ENCODE measurements at places on chromosomes 3 and 15. TPM values are rescaled to one million over a fixed set of nuclear protein-coding genes. Genes with fewer than 3 reads are reported as not detected.

SLC9C1 gene
- not detected for total RNA-seq

DNA sequence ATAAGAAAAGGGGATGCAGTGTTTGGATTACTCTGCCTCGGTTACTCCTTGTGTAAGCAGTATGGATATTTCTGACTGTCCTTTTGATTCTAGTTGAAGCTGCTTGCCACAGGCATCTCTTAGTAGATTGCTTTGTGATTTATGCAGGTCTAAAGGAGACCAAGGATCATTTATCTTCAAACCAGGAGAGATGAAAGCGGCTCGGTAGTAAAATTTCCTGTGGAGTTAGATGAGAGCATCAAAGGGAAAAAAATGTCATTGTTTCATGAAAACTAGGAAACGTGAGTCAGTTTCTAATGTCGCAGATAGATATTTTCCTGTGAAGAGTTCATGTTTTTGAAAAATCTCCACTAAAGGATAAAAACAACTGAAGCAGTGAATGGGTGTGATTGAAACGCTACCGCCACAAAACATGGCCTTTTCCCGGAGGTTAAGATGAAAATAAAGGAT is 254.0 kb upstream of the TBL1XR1 start:
- no peak for DNase-seq

DNA sequence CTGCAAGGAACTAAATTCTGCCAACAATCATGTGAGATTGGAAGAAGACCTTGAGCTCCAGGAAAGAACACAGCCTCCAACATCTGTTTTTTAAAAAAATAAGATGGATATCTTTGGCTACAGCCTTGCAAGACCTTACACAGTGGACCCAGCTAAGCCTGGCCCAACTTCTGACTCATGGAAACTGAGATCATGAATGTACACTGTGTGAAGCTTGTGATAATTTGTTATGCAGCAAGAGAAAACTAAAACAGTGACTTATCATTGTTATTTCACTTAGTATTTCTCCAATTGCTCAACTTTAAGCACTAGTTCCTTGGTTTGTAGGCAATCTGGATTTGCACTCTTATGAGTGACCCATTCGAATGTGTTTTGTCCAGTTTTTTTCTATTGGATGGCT is 29.3 kb downstream of the SHQ1 start:
- DNase-seq, result peak; percentile 43

DNA sequence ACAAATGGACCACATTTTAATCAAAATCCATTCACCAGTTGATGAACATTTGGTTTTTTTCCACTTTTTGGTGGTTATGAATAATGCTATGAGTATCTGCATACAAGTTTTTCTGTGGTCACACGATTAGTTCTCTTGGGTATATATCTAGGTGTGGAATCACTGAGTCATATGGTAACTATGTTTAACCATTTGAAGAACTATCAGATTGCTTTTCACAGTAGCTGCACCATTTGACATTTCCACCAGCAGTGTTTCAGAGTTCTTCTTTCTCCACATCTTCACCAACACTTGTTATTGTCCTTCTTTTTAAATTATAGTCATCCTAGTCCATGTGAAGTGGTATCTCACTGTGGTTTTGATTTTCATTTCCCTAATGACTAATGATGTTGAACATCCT is 33.3 kb upstream of the ATG7 start:
- DNase-seq, result peak; percentile 96

DNA sequence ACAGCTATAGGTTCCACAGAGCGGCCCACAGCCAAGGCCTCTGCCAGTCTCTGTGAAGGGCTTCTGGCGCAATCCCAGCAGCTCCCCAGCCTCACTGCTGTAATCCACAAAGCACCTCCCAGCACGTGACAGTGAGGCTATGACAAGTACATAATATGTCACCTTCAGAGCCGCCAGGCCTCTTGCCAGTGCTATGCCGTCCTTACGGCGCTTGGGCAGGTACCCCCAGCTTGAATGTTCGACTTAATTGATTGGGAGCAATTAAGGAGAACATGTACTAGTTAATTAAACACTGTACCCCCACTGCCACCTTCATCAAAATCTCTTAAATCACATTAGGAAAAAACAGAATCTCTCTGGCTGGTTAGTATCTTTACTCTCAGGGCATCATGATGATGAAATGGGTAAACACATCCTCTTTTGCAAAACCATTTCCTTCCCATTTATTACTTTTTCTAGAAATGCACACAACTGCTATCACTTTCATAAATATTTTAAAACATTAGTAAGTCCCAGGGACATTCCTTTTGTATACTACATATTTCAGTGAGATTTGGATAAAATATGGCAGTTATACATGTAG is 169.9 kb downstream of the XXYLT1 start:
- peak; percentile 39 for DNase-seq
